ENCODE measurements at places on chromosomes 16 and 17.

- DNase-seq, result no peak
Measured at GRCh38 chr16:9966569-9967157, 215.6 kb downstream of the GRIN2A start.

GRCh38 chr17:8826808-8827435 is 27.8 kb upstream of the MFSD6L start:
- DNase-seq, result no peak

- DNase-seq, result no peak
Measured at GRCh38 chr16:31714903-31715504, 158.6 kb upstream of the ZNF267 start.

DNA sequence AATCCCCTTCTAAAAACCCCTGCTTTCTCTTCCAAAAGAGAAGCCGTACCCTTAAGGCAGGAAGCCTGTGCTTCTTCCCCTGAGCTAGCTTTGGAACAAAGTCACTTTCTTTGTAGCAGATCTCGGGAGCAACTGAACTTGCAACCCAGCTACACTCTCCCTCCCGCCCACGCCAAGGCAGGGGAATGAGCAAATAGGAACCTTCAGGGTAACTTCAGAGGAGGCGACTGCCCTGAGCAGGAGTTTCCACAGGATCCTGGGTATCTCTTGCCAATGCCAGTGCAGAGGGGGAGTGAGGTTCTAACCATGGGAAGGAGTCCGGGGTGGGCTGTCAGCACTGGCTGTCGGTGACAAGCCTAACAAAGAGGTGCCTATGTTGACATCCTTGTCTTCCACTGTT is 5.9 kb upstream of the PIRT start:
- DNase-seq, result no peak

DNA sequence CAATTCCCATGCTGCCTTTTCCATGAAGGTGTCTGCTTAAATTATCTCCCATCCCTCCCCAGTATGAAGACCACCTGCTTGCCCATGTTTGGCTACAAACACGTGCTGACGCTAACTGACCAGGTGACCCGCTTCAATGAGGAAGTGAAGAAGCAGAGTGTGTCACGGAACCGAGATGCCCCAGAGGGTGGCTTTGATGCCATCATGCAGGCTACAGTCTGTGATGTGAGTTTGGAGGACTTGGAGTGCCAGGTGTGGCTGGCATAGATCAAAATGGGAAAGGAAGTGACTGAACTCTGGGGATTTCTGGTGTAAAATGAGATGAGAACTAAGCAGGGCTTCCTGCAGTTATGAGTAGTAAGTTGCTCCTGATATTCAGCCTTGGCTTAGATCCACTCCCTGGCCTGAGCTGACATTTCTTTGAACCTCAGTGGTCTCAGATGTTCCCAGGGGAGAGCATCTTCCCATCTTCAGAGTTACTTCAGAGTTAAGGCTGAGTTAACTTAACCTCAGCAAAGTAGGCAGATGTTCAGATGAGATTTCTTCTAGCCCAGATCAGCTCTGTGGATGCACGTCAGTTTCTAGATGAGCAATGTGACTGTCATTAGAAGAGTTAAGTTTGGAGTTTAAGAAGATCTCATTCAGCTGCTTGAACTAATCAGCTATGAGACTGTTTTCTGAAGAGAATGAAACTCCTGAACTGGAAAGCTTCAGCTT is 32.7 kb downstream of the ITGB3 start:
- DNase-seq, result no peak

- DNase-seq, result no peak
Measured at GRCh38 chr17:57275071-57275764, 18.9 kb downstream of the MSI2 start.

- no peak for DNase-seq
Measured at GRCh38 chr16:72875291-72876031, 172.5 kb downstream of the ZFHX3 start.

DNA sequence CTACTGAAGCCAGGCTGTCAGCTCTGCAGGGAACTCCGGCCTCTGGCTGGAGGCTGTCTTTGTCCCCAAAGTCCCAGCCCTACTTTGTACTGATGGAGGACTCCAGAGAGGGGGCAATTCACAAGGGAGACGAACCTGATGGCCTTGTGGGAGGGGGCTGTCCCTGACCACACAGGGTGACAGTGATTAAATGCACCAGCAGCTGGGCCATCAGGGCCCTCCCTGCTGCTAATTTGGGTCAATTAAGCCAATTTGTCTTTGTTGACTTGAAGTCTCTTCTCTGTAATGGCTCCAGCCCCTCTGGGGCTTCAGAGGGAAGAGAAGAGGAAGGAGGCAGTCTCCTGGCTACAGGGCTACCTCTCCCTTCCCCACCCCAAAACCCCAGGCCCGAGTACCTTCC is 22.0 kb downstream of the TMEM132E start:
- DNase-seq, result no peak

- DNase-seq, result peak; percentile 28
Measured at GRCh38 chr17:4499431-4500190, 930 bp downstream of the SPNS2 start.

GRCh38 chr17:80169784-80170500 is at the start of gene CARD14:
TSS of gene CARD14 (plus strand) at chr17:80170030. CDS start at chr17:80181439, 11,409 bp downstream.
- DNase-seq, result no peak

DNA sequence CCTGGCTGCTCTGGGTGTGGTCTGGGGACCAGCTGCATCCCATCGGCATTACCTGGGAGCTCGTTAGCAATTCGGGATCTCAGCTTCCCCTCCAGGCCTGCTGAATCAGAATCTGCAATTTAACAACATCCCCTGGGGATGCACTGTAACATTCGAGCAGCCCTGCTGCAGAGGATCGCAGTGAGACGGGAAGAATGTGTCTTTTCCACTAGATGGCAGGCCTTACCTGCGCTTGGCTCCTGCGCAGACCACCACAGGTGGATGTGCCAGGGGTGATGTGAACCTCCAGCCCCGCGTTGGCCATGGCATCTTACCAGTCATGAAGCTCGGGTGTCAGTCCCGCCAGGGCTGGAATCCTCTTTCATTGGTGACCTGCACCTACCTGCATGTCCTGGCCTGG is 209.9 kb downstream of the PRKCB start:
- DNase-seq, result peak; percentile 23

DNA sequence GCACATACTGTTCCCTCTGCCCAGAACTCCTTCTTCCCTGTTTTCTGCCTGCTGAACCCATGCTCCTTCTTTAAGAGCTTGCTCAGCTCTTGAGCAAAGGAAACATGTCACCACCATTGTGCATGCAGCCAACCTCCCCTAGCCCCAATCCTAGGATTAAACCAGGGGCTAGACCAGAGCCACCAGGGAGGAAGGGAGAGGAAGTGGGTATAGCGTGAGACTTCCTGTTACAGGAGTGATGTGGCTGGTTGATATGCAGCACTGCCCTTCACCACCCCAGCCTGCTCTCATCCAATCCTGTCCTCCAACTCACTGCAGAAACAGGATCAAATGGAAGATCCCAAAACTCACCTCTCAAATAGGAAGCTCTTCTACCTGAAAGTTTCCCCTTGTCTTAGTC is 67.1 kb upstream of the CDH5 start:
- no peak for DNase-seq

Data from hypothalamus (tissue), 51 donors.